ENCODE measurements at places on chromosomes 4 and X.

DNA sequence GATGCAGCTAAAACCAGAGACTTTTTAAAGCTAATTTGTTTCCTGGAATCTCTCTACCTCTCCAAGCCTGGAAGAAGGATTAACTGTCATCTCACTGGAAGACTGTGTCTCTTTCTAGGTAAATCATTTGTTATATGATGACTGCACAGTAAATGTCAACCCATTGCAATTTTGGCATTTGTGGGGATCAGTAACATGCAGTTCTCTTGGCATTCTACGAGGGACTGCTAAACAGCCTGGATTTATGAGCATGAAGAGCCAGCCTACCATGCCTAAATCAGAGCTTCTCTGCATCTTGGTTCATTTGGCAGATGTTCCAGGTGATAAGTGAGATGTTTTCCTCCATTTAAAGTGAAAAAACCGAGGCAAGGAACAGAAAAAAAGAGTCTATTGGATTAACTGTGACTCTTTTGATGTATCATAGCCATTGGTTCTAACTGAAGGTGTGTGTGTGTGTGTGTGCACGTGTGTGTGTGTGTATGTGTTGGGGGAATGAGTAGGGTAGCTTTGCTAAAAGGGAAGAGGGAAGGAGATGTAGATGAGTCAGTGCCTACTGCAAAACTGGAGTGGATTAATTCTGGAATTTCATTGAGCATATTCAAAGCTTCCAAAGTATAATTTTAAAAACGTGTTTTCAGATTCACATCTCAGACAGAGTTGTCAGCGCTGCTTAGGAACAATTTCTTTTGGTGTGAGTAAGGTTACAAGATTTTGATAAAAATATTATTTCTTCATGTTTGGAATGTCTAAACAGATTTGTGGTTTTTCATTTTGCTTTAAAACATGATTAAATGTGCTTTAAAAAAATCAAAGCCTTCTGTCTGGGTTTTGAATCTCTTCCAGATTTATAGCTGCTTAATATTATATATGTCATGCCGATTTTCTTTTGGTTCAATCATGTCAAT lies 123.2 kb upstream of the LNX1 start:
- DNase-seq: no peak

- no peak for DNase-seq
Measured at GRCh38 chrX:53281963-53282695, 745 bp upstream of the IQSEC2 start.

DNA sequence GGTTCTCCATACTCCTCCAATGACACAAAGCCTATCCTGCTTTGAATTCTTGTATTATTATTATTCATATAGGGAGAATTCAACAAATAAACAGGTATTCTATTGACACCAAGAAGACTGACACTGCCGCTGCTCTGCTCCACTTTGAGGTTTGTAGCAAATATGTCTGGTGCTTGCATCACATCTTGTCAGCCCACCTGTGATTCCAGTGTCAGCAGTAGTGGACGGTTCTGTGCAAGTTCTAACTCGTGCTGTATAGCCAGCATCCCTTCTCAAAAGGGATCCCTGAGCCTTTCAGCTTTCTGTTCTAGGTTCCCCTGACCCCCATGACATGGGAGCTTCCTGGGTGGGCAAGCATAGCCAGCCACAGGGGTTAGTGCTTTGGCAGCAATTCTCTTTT lies 296.0 kb upstream of the FTHL17 start:
- peak; percentile 4 for DNase-seq

GRCh38 chr4:27692868-27693634 lies 832.4 kb downstream of the STIM2 start:
- no peak for DNase-seq

GRCh38 chrX:119757646-119757978 lies 776 bp upstream of the SOWAHD start:
- no peak for DNase-seq

DNA sequence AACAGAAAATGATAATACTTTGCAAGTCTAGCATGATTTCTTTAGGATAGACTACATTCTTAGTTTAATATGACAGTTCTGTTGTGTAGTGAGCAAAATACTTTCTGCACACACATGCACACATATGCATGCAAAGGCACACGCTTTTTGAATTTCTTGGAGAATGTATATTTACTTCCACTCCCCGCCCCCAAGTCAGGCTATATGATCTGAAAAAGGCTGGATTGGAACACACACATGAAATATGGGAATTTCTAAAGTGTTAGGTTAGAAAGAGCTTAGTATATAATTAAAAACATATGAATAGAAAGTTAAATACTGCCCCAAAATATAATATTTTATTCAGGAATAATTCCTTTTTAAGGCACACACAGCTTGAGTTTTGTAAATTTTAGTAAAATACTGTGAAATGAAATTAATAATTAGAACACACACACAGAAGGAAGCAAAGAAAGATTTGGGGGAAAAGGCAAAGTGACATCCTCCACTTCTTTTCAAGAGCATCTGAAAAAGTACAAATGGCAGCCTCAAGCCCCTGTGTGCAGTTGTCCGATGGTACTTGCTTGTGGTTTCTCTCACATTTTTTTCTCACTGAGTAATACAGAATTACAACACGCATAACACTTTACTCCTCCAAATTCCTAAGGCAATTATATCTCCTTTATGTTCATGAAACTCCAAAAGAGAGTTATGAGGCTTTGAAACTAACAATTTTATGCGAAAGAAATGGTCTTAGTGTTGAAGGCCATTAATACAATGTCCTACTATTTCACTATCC lies 228.9 kb upstream of the ETNPPL start:
- peak; percentile 51 for DNase-seq

DNA sequence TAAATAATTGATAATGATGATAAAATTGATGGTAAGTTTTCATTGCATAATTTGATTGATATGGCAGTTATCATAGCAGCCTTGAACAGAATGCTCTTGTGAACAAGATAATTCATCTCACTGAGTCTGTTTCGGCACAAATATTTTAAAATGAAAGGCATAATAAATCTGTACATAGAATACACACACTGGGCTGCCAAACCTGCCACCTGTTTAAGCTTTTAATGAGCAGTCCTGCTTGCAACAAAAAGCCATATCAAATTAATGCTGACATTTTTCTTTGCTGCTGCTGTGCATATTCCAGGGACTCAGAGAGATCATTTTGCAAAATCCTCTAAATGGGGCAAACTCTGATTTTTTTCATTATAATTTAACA lies 201.1 kb downstream of the ARHGAP24 start:
- DNase-seq: no peak

GRCh38 chrX:141142946-141143345 lies 34.0 kb downstream of the LDOC1 start:
- DNase-seq: no peak

GRCh38 chrX:35800474-35800873 lies 2.3 kb downstream of the MAGEB16 start:
- no peak for DNase-seq

DNA sequence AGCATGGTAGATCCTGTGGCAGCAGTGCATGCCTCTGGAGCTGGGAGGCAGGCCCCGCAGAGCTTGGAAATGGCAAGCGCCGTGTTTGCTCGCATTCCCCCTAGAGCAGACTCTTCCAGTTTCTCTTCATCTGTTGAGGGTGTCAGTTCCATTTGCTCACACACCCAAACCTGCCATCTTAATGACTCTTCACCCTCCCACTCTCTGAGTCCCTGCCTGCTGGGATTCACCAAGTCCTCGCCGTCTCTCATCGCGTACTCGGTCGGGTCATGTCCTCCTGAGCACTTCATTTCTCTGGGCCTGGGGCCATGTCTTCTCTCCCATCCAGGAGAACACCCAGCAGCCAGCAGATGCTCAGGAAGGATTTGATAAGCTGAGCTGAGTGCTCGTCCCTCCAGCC lies 16.9 kb downstream of the ZBTB49 start:
- DNase-seq: no peak

DNA sequence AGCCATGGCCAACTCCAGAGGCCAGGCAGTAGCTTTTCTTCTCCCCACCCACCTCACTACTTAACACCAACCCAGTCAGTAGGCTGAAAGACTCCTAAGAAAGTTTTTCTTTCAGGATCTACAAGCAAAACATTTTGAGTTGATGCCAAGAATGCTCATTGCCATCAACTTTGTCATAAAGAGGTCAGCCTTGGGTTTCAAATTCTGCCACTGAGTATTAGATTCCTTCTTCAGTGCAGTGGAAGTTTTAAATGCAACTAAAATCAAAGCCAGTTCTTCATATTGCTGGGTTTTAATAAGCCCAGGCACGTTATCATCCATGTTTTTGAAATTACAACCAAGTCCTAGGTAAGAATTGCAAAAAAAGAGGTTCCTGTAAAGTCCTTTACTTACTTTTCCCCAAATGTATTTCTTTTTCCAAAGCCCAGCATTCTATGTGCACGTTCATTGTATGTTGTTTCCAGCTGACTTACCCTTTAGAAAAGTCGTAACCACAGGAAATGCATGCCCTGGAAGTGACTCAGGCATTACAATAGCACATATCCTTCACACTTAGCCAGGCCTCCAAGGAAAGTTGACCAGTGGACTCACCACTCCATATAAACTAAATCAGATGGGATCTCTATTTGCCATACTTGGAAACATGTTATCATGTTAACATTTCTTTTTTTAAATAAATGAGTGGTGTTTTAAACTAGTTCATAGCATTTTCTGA lies 229.9 kb downstream of the SOX3 start:
- DNase-seq: peak; percentile 63

DNA sequence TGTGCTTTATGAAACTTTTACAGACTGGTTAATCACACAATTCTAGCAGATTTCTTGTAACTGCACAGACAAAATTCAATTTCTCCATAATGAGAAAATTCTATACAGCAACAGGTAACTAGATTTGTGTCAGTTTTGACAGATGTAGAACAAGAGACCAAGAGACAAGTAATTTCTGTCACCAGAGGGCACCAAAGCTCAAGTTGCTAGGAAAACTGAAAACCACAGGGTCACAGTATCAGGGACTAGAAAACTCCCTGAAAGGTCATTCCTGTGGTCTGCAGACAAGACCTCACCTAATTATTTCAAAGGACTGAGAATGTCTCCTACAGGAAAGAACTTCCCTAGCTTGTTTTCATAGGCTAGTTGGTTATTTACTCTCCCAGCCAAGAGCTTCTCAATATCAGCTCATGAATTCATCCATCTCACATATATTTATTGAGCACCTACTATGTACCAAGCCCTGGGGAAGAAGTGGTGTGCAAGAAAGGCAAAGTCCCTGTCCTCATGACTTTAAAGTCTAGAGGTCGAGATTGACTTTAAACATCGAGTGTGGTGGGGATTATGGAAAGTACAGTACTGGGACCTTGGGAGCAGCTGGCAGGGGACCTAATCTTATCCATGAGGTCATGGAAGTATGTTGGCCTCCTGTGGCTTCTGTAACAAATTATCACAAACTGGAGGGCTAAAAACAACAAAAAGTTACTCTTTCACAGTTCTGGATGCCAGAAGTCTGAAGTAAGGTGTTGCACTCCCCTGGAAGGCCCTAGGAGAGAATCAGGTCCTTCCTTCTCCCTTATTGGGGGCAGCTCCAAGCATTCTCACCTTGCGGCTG lies 47.8 kb upstream of the SETD7 start:
- DNase-seq: peak; percentile 80

DNA sequence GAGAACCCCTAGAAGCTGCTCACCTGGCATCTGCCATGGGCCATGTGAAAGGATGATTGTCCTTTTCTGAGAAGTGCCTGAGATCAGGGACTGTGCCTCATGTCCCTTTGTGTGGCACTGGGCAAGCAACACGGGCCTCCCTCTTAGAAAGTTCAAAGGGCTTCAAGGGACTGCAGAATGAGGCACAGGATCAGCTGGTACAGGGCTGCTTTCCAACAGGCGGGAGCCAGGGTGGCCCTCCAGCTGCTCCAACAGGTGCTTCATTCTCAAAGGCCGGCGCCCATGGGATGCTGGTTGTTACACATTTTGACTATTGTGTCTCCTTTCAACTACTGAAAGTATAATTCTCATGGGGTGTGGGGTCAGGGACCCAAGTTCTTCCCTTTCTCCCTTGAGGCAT lies 114.7 kb downstream of the ENPP6 start:
- no peak for DNase-seq

- DNase-seq: peak; percentile 45
Measured at GRCh38 chr4:178165251-178165950, 723.2 kb upstream of the AGA start.

GRCh38 chr4:157791236-157791635 lies 381.6 kb downstream of the GASK1B start:
- no peak for DNase-seq

DNA sequence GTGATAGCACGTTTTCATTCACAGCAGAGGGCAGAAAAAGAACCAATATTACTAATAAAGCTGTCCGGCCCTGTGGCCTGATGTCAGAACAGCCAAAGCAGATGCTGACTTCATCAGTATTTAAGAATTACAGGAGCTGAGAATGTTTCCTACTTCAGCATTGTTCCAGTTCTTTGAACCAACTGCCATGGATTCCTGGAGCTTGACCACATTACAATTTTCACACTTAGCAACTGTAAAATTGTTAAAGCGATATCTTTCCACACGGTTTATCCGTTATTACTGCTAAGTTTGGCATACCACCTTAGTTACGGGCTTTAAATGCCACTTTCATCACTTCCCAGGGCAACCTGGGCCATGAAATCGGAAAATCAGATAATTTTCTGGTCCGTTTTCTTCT lies 118.2 kb downstream of the EPHA5 start:
- DNase-seq: no peak

DNA sequence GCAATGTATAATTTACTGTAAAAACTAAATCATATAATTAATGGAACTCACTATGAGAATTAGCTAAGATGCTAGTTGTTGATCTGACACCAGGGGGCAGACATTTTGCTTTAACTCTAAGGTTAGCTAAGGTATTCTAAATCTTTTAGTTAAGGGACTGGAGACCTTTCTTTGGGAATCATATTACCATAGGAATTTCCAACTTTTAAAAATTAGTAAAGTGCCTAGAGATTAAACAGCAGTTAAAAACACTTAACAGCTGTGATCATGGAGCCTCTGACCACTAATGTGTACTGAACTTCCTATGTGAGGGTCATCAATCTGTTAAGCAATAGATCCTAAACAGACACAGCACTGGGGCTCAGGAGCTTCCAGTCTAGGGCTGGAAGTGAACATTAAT lies 226.6 kb downstream of the NSUN7 start:
- DNase-seq: peak; percentile 77

- DNase-seq: peak; percentile 36
Measured at GRCh38 chr4:89837993-89838390, 1.0 kb upstream of the SNCA start.

- DNase-seq: peak; percentile 10
Measured at GRCh38 chrX:106698693-106699092, 27.8 kb upstream of the RNF128 start.

GRCh38 chr4:165294907-165295306 lies 32.6 kb upstream of the MSMO1 start:
- no peak for DNase-seq

GRCh38 chrX:6770936-6771335 lies 236.0 kb upstream of the VCX3A start:
- no peak for DNase-seq

DNA sequence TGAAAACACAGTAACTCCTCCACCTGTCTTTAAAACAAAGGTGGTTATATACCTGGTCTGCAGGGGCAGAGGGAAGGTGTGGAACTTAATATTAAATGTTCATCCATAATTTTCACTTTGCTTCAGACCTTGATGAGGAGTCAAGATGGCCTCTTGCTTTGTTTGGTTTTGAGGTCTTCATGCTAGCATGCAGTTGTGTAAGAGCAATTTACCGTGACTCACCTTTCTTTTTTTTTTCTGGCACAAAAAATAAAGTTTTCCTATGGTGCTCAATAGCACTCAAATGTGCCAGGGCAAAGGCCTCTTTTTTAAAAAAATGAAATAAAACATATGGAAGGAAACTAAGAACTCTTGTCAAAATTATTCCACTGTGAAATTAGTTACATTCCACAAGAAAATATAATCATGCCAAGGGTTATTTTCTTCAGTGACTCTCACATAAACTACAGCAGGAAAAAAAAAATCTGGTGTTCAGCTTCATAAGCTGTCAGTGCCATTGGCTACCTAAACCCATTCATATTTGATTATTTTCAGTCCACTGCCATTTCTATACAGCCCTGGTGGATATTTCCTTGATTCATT lies 128.2 kb downstream of the SLC7A11 start:
- peak; percentile 58 for DNase-seq

All from MCF 10A (cell line).